IPS DF 6.9 (cell line): ENCODE measurements at places on chromosomes 3 and 15.

DNA sequence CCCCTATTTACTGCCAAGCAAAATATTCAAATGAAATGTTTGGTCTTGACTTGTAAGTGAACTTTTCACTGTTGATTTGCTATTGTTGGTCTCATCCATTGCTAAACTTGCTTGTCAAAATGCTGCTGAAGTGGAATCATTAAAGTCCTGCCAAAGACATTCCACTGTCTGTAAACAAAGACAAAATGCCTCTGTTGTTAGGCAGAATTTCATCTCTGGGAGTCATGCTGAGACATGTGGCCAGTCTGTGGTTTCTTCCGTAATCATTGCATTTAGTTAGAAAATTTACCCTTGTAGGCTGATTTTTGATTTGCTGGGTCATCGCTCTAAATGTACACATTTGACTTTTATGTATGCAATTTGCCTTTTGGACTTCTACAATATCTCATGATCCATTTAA, 577.7 kb downstream of the MECOM start:
- DNase-seq, result no peak

DNA sequence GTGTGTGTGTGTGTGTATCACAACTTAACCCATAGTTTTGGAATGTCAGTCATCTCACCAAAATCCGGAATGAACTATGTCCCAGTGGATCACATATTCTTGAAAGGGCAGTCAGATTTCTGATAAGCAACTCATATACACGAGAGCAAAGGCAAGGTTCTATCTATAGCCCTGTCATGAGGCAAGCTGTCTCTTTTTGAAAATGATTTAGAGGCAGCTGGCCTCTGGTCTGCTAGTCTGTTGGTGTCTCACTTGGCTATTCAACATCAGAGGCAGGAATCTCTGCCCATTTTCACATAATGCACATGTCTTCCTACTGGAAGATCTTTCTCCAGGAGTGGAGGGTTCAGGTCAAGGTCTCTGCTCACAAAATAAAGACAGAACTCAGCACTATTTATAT, 79.8 kb downstream of the CNTN6 start:
- no peak for DNase-seq

GRCh38 chr3:84439476-84439875, 519.3 kb upstream of the CADM2 start:
- no peak for DNase-seq

DNA sequence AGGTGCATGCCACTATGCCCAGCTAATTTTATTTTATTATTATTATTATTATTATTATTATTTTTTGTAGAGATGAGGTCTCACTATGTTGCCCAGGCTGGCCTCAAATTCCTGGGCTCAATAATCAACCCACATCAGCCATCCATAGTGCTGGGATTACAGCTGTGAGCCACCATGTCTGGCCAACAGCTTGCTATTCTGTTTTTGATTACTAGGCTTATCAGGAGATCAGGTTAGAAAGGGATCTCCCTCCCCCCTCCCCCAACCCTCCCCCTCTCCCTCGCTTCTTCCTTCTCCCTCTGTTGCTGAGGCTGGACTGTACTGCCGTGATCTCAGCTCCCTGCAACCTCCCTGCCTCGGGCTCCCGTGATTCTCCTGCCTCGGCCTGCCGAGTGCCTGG, 8.6 kb downstream of the CLN6 start:
- no peak for DNase-seq

DNA sequence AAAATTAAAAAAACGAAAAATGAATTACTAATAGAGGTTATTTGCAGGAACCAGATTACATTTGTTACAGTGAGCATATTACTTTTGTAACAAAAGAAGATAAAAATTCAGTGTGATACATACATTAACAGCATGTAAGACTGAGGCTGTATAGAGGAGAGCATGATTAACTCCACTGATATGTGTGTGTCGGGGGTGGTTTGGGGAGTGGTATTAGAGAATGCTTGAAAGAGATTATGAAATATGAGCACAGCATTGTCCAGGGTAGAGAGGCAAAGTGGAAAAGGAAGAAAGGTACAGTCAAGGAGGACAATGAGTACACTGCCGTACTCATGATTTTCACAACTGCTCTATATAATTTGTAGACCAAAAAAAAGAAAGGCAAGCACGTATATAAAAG, 62.9 kb upstream of the LRRFIP2 start:
- DNase-seq, result no peak

GRCh38 chr15:48537271-48538113, 108.0 kb downstream of the FBN1 start:
- DNase-seq, result no peak

- no peak for DNase-seq
These were observed 378 bp upstream of the FEM1B start for GRCh38 chr15:68277131-68277602.

GRCh38 chr15:66931768-66932633, 133.4 kb upstream of the SMAD3 start:
- no peak for DNase-seq

DNA sequence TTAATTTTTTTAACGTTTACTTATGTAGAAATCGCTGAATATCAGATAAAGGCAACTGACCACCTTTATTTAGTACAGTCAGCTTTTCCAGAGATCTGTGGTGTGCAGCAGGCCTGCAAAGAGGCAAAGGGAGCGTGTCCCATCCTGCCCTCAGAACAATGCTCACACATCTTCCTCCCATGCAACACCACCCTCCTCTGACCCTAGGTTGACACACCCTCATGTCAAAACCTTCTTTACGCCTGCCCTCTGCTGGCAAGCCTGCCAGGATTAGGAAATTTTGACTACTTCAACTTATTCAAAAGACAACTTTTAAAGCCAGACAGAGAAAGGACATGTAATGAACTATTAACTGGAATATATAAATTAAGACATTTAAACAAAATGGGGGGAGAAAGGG, 513.7 kb downstream of the FOXP1 start:
- no peak for DNase-seq

DNA sequence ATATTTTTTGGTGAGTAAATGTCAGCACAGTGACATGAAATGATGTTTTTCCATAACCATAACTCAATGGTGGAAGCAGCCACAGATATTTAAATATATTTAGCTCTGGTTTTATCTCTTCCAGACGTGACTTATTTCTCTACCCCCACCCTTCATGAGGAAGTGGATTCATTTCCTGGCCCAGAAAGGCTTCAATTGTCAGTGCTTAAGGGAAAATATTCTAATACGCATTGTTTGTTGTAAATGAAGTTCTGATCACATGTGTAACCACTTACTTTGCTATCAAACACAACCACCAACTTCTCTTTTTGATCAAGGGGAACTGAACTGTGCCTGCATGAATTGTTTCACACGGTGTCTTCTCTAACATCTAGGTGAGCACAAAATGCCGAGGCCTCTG, 14.0 kb downstream of the CLDN16 start:
- DNase-seq, result no peak

GRCh38 chr3:36842275-36842674, 77.9 kb upstream of the DCLK3 start:
- no peak for DNase-seq

GRCh38 chr15:93372865-93373223, 283.8 kb upstream of the RGMA start:
- DNase-seq, result no peak

- DNase-seq, result no peak
These were observed 169.8 kb upstream of the MYRIP start for GRCh38 chr3:39639344-39640236.

DNA sequence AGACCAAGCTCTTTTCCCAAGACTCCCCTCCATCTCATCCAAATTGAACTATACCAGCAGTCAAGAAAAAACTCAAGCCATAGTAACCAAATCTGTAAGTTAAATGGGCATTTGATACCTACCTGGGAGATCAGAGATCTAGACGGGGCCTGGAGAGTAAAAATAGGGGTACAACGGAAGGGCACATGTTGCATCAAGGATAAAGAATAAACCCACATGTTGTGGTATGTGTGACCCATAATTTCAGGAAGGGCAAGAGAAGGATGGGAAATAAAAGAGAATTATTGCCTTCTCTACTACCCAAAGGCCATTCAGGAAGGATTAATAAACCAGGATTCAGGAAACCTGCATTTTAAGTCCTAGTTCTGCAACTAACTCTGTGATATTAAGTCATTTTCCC, 1.5 kb downstream of the TEX55 start:
- no peak for DNase-seq

GRCh38 chr3:130442284-130442683, 74.7 kb upstream of the COL6A6 start:
- DNase-seq, result peak; percentile 18

GRCh38 chr3:186476044-186476468, 68.1 kb downstream of the CRYGS start:
- no peak for DNase-seq

- DNase-seq, result peak; percentile 77
These were observed 21.6 kb downstream of the ANAPC13 start for GRCh38 chr3:134464064-134464688.

GRCh38 chr3:7847021-7847420, 654.6 kb upstream of the LMCD1 start:
- no peak for DNase-seq

DNA sequence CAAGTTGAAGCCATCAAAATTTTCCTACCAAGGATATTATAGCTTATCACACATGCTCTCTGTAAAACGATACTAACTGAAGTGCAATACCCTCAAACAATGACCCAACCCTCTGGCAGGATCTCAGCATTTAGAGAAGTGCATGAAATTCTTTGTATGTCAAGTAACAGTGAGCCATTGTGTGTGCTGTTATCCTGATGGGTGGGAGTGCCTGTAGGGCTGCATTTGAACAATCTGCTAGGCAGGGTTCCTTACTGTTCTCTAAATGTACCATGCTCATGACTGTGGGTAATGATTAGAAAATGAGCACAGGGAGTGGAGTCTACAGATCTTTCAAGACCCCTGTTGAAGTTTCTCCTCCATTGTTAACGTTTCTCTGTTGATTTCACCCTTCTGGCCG, 398.1 kb downstream of the NSUN3 start:
- DNase-seq, result no peak

DNA sequence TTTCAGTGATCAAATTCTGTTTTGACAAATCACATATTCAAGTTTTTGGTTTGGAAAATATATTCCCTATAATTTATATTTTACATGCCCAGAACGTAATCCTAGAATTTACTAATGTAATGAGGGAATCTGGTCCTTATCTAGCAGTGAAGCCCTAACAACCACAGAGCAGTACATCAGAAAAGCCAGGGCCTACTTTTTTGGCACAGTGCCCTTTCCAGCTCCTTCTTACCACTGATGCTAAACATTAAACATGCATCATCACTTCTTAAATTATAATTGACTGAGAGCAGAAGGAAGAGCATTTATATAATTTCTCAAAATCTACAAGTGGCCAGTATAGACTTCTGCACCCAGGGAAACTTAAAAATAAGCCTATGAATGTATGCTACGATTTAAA, 66.7 kb downstream of the FBXL22 start:
- no peak for DNase-seq

GRCh38 chr15:67063689-67064606, 1.5 kb upstream of the SMAD3 start:
- no peak for DNase-seq

- no peak for DNase-seq
These were observed 4.3 kb upstream of the CCR8 start for GRCh38 chr3:39325236-39325635.

DNA sequence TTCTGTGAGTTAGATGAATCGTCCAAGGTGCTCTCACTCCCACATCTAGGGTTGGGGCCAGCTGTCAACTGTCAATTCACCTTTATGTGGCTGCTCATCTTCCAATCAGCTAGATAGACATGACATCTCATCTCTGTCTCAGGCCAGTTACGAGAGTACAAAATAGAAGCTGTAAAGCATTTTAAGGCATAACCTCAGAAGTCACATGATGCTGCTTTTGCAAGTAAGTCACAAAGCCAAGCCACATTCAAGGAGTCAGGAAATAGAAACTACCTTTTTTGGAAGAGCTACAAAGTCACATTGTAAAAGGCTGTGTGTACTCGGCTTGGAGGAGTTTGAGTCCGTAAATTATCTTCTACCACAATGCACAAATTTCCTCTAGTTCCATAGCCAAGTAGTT, 5.1 kb upstream of the CCR1 start:
- no peak for DNase-seq

DNA sequence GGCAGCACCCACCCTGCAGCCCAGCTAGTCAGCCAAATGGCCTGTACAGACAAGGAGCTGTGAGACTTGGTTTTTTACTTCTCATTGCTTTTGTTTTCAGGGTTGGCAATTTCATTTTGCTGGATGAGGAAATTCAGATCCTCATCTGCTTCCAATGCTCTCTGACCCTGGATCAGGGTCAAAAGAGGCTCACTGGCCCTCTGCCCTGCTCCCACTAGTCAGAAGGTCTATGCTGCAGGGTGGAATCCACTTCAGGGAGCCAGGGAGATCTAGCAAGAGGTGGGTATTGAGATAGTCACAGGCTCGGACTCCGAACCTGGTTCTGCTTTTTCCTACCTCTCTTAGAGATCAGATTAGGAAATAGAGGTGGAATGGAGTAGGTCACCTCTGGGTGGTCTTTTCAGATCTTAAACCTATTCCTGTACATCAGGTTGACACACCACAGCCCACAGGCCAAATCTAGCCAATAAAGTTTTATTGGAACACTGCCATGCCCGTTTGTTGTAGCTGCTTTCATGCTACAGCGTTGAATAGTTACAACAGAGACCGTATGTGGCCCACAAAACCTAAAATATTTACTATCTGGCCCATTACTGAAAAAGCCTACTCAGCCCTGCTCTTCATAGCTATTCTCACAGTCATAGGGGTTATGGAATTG, 26.4 kb upstream of the GLCE start:
- no peak for DNase-seq

GRCh38 chr3:183883291-183884096, 1.2 kb downstream of the PARL start:
- DNase-seq, result no peak

DNA sequence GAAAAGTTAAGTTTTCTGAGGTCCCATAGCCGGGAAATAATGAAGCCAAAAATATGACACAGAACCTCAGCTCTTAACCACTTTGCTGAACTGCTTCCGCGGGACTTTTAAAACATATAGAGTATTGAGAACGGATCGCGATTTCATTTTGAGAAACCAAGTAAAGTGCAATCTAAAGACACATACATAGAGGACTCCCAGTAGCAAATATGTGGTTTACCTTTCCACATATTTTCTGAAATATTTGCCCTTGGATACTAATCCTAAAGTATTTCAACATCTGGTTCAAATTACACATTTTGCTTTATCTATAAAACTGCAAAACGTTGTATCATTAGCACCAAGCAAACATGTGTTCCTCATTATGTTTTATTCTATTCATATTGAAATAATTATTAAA, 776.5 kb downstream of the ROBO2 start:
- DNase-seq, result no peak

GRCh38 chr3:9362731-9363530, at the start of gene THUMPD3:
TSS of gene THUMPD3 (plus strand) at chr3:9363054. CDS start at chr3:9365069, 2,015 bp downstream.
- peak; percentile 67 for DNase-seq

- DNase-seq, result no peak
These were observed 249.1 kb downstream of the PLCL2 start for GRCh38 chr3:17133632-17134545.

- DNase-seq, result no peak
These were observed 159.2 kb downstream of the TNIK start for GRCh38 chr3:171301002-171301401.

- no peak for DNase-seq
These were observed 115.9 kb downstream of the NEK11 start for GRCh38 chr3:131142580-131142979.

- DNase-seq, result no peak
These were observed 3.9 kb upstream of the CACNA1D start for GRCh38 chr3:53490459-53490968.
